ENCODE measurements at places on chromosomes 3 and 15.

GRCh38 chr3:181921220-181921619, 209.5 kb downstream of the SOX2 start:
- no peak for DNase-seq

GRCh38 chr15:97881346-97881965, 79.0 kb upstream of the ARRDC4 start:
- DNase-seq, result no peak

DNA sequence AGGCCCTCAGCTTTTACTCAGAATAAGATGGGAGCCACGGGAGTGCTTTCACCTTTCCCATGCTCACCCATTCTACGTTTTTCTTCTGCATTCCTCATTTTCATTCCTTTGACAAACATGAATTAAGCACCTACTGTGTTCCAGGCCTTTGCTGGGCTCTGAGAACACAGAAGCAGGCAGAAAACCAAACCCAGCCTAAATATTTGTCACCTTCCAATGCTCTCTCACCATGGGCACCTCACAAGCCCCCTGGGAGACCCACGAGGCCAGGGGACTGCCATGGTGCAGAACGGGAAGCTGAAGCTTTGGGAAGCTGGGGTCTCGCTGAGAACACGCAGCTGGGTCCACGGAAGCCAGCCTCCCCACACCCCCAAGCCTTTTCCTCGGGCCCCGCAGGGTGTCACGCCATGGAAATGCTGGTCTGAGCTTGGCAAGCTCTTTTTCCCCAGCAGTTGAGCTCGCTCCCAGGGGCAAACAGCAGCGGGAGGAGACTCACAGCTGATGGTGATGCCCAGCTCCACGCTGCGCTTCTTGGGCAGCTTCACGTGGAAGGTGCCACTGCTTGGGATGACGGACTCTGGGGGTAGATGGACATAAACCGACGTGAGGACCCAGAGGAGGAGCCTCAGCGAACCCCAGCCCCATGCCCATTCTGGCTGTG, 27.7 kb downstream of the GRIP2 start:
- DNase-seq, result no peak

- DNase-seq, result no peak
Measured at GRCh38 chr3:193897288-193897687, 238.7 kb upstream of the HES1 start.

DNA sequence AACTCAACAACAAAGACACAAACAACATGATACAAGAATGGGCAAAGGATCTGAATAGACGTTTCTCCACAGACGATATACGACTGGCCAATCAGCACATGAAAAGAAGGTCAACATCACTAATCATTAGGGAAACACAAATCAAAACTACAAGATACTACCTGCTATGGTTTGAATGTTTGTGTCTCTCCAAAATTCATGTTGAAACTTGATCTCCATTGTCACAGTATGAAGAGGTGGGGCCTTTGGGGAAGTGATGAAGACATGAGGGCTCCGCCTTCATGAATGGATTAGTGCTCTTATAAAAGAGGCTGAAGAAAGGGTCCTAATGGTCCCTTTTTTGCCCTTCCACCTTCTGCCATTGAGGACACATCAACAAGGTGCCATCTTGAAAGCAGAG, 32.3 kb downstream of the ACAP2 start:
- no peak for DNase-seq

GRCh38 chr3:173397161-173398110, at the start of gene NLGN1:
TSS of gene NLGN1 (plus strand) at chr3:173397744.
- no peak for DNase-seq

DNA sequence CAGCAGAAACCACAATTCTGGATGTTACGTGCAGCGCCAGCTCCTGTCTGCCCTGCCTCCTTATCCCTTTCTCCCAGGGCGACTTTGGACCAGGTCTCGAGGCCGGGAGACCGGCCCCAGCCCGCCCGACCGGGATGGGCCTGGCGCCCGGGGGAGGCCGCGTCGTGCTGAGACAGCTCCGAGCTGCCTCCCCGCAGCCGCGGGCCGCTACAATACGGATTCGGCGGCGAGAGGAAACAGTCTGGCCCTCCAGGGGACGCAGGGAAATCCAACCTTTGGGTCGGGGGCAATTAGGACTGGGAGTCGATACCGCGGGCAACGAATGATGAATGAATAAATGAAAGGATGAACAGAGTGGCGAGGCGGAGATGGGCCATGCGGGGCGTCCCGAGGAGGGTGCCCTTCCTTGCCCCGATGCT, 537 bp downstream of the GRAMD2A start:
- DNase-seq, result no peak
